ENCODE measurements at places on chromosomes 2 and 18.

- no peak for DNase-seq
Observed at GRCh38 chr2:182355815-182356214, 71.0 kb downstream of the PDE1A start.

DNA sequence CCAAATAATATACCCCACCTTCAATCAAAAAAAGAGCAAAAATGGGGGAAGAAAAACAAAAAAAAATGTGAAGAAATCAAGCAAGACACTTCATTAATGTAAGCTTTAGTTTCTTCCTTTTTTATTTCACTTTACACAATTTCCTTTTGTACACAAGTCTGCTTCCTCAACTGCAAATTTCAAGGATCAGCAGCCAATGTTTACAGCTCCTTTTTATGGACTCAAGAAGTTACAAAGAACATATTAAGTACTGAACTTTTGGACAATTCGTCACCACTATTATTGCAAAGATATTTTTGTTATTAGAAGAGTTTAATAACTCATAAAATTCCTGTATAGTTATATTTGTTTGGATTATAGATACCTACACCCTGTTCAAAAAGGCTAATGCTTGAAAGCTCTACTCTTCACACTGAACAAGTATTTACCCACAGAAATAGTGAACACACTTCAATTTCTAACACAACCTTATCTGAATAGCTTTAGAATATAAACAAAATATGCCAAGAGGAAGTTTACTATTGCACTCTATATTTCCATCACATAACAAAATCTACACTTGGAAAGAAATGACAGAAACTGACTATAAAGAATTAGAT is 658.7 kb upstream of the CNTNAP5 start:
- DNase-seq, result no peak

- no peak for DNase-seq
Observed at GRCh38 chr2:75416420-75417342, 144.1 kb downstream of the EVA1A start.

DNA sequence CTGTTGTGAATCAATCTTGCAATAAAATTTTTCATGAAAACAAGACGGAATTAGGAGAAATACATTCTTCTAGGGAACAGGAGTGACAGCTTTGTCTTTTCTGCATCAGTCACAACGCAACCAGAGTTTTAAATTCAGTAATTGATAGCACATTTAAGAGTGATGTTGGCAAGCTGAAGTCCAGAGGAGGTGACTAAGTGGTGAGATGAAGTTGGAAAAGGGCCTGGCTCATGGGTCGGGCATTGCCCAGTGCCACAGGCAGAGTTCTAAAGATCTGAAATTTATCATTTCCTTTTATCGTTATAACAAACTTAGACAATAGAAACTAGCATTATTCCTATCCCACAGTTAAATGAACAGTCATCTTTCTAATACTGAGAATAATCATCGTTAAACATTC is 764.6 kb upstream of the ZEB2 start:
- no peak for DNase-seq

GRCh38 chr2:239178954-239179353 is 221.9 kb downstream of the HDAC4 start:
- no peak for DNase-seq

DNA sequence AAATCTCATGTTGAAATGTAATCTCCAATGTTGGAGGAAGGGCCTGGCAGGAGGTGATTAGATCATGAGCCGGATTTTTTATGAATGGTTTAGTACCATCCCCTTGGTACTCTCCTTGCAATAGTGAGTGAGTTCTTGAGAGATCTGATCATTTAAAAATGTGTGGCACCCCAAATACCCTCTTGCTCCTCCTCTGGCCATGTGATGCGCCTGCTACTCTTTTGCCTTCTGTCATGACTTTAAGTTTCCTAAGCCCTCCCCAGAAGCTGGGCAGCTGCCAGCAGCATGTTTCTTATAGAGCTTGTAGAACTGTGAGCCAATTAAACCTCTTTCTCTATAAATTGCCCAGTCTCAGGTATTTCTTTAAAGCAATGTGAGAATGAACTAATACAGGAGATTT is 72.6 kb upstream of the FIGN start:
- no peak for DNase-seq

DNA sequence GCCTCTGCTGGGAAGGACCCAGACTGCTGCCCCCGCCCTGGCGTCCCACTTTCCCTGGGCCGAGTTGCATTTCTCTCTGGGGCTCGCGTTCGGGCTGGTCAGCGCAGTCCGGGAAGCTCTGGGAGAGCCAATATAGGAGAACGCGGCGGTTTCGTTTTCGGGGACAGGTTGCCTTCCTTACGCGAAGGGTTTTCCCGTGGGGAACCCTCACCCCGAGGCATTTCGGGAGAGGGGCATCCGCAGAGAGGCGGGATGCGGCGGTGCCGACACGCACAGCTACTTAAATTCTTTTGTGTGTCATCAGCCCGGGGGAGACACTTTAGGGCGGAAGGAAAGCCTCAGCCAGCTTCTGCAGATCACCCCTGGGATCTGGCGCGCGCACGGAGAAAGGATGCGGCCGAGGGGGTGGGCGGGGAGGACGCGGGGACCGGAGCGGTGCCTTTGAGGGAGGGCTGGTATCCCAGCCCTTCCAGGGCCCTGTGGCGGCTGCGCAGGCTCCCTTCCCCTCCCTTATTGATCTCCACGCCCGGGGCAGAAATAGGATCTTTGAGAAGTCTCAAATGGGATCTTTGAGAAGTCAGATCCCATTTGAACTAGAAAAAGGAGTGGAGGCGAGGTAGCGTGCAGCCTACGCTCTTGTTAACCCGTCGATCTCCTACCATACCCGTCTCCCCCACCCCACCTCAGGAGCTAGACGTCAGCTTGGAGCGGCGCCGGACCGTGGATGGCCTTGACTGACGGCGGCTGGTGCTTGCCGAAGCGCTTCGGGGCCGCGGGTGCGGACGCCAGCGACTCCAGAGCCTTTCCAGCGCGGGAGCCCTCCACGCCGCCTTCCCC is 1.2 kb downstream of the GATA6 start:
- DNase-seq, result peak; percentile 75

- no peak for DNase-seq
Observed at GRCh38 chr2:225334514-225334913, 65.0 kb upstream of the NYAP2 start.

- DNase-seq, result no peak
Observed at GRCh38 chr18:66587430-66587829, 16.5 kb downstream of the CDH19 start.

- DNase-seq, result no peak
Observed at GRCh38 chr2:235384624-235385023, 109.2 kb upstream of the AGAP1 start.

GRCh38 chr2:127034883-127035611 is 71.9 kb downstream of the BIN1 start:
- DNase-seq, result no peak

- DNase-seq, result no peak
Observed at GRCh38 chr18:60555625-60556024, 183.1 kb upstream of the MC4R start.

GRCh38 chr18:6553234-6553900 is 138.7 kb upstream of the L3MBTL4 start:
- DNase-seq, result no peak

DNA sequence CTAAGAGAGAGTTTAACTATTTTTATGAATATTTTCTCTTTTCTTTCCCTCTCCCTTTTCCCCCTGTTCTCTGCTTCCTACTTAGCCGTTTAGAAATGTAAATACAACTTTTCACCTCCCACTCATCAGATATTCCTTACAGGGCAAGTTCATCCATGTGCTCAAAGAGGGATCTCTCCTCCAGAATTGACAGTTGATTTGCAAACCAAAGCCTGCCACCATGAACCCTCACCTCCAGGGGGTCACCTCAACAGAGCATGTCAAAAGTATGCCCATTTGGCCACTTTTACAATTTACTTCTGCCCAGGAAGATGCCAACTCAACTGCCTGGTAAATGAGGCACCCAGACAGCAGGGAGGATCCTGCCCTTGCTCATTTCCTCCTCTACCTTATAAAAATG is 149.2 kb upstream of the GYPC start:
- no peak for DNase-seq

DNA sequence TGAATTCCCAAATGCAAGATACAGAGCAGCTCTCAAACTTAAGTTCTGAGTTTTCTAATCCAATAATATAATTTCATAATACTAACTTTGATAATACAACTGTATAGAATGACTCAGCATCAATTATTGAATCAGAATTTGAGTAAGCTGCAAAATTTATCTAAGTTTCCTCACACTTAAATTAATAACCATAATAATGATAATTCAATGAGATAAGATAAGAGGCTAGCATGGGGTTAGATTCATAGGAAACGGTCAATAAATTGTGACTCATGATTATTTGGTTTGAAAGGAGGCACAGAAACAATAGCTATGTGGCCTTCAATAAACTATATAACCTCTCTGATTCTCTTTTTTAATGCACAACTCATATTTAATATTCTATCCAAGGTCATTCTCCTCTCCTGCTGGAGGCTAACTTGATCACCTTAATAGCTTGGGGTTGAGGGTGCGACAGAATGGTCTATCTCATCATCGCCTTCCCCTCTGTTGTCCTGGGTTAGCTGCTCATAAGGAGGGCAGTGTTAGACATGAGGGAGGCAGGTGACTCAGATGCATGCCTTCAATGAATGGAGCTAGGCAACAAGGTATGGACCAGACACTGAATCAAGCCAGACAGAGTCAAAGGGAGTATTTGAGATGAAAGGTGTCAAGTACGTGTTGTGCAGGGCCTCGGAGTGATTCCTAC is 36.2 kb upstream of the BMP10 start:
- peak; percentile 38 for DNase-seq

DNA sequence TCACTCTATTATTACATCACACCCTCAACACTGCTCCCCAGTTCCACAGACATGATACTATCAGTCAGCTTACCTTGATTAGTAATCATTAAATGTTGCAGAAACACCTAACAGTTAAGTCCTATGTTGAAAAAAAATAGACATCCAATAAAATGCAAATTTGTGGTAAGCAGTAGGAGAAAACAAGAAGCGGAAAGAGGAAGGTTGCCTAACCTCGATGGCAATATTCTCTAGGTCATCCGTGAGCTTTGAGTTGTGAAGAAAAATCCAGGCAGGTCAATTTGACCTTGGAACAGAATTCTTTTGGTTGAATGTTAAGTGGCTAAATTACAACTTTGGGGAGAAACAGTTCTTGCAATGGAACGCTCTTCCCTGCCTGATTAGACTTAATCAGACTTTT is 264.4 kb downstream of the AFF3 start:
- DNase-seq, result no peak

DNA sequence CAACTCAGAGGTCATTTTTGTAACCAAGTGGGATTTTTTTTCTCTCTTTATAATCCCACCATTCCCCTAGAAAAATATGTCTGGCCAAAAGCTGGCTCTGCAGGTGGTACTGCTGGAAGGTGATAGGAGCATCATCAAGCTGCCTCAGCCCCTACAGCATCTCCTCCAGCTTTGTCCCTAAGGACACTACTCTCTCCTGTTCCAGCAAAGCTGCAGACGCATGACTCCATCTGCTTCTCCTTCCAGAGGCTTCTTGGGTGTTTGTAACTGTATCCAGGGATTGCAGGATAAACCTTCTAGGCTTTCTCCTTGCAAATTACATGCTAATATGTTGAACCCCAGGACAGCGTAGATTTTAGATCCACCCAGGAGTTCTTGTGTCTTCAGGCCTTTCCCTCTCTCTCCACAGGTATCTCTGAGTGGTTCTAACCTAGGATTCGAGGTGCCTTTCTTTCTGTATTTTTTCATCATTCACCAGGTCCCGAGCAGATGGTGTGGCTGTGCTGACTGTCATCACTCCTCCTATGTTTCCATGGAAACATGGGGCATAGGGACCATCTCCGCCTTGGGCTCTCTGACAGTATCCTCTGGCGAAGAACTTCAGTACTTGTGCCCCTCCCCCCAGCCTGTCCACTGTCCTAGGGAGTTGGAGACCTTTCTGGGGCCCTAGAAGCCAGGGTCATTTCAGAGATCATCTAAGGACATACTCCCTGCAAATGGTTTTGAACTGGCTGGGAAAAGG is 34.3 kb downstream of the AFF3 start:
- DNase-seq, result no peak

DNA sequence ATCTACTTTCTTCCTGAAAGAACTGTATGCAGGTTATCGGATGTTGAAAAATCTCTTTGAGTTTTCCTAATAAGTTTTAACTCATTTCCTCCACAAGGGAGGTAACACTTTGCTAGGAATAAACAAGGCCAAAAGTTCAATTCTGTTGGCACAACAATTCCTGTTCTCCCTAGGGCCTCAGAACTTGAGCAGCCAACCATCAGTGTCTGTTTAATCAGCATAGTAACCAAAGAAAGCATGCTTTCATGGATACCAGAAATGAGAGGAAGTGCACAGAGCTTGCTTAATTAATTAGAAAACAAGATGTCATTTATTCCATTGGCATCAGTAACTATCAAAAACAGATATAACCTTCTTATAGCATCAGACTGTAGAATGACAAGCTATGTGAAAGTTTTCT is 503.2 kb upstream of the CNTNAP5 start:
- DNase-seq, result no peak

DNA sequence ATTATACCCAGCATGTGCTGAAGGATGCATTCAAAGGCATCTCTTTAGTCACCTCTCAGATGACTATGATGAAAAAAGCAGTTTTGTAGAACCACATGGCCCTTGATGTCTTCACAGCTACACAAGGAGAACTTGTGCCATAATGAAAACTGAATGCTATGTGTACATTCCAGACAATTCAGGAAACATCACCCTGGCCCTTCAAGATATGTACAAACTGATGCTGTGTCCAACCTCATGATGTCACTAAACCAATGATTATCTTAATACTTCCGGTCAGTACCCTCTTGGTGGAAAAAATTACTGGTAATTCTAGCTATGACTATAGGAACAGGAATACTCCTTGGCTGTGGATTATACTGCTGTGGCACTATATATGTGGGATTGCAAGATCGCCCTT is 20.0 kb downstream of the DUSP11 start:
- no peak for DNase-seq

GRCh38 chr18:58405107-58405898 is 223.6 kb downstream of the ALPK2 start:
- DNase-seq, result no peak

- no peak for DNase-seq
Observed at GRCh38 chr2:54581326-54582039, 125.4 kb downstream of the SPTBN1 start.

DNA sequence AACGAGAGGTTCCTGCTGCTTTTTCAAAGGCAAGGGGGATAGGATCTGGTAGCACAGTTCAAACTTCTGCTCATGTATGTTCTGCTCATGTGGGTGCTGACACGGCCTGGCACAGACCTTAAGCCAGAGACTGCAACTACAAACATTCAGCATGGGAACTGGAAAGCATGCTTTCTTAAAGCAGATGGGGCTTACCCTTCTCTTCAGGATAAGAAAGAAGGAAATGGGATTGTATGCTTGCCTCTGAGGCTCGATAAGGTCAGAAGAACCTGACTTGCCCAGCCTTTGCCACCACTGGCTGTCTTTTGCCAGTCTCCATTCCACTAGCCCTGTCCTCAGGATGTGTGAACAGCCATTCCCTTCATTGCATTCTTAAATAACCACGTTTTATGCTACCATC is 10.7 kb downstream of the DOCK10 start:
- DNase-seq, result no peak
